ENCODE measurements at places on chromosomes 5 and 9. TPM values are rescaled to one million over a fixed set of nuclear protein-coding genes. Genes with fewer than 3 reads are reported as not detected.

The EIF4E1B gene
- total RNA-seq, result not detected

The PCDHB2 gene
- total RNA-seq, result 1.6 TPM

The ORM2 gene
- not detected for total RNA-seq

The FRMD3 gene
- total RNA-seq, result 0.14 TPM

The MUSK gene
- 5.5 TPM for total RNA-seq
